Breast epithelium (tissue), 4 donors: ENCODE measurements at places on chromosomes 12 and 14. TPM values are rescaled to one million over a fixed set of nuclear protein-coding genes. Genes with fewer than 3 reads are reported as not detected.

SLCO1B1 gene
- not detected for total RNA-seq

AICDA gene
- not detected for total RNA-seq

VDR gene
- 41.7 TPM for total RNA-seq

GRCh38 chr14:81286574-81287370 is 66.0 kb upstream of the GTF2A1 start:
- no peaks in the 10 kb centered on the region for H3K27me3 ChIP-seq
- DNase-seq = no peak
- H3K4me1 ChIP-seq = no peaks in the 10 kb centered on the region
- no peaks in the 10 kb centered on the region for H3K36me3 ChIP-seq
- no peak overlapping the region for H3K4me3 ChIP-seq

GRCh38 chr14:38521591-38521990 is 265.7 kb upstream of the CLEC14A start:
- no peaks in the 10 kb centered on the region for H3K4me1 ChIP-seq
- no peaks in the 10 kb centered on the region for H3K36me3 ChIP-seq
- no peaks in the 10 kb centered on the region for H3K27me3 ChIP-seq
- DNase-seq = no peak

GRCh38 chr12:132766380-132767085 is 4.9 kb upstream of the ANKLE2 start:
- H3K36me3 ChIP-seq = no peaks in the 10 kb centered on the region
- peak overlapping the region; percentile 63 for H3K27ac ChIP-seq
- no peaks in the 10 kb centered on the region for H3K27me3 ChIP-seq
- H3K4me1 ChIP-seq = no peaks in the 10 kb centered on the region
- H3K4me3 ChIP-seq = no peak overlapping the region

DNA sequence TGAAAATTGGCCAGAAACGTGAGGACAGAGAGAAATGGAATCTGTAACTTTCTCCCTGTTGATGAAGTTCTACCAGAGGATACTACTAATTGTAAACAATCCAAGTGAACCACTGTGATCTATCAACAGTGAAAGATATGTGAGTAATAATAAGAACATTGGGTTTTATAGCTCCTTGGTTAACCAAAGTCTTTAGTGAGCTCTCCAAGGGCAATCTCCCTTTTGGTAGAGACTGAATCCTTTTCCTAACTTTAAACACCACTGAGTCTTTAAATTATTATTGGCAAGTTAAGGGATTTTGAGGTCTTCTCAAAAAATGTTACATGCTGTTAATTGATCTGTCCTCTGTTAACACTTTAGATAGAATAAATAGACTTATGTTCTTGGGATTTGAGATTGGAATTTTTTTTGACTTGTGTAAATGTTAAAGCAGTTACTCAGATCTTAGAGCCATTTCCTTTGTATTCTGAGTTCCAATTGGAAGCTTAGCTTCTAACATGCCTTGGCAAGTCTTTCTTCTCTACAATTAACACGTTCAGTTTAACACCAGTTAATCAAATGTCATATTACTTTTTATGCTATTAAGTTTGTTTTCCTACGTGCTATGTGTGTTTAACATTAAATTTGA is 338.2 kb upstream of the DDHD1 start:
- no peak for DNase-seq
- H3K27me3 ChIP-seq = no peaks in the 10 kb centered on the region
- no peaks in the 10 kb centered on the region for H3K4me1 ChIP-seq

GRCh38 chr14:74035556-74035955 is 16.4 kb downstream of the BBOF1 start:
- H3K4me3 ChIP-seq = no peak overlapping the region
- H3K36me3 ChIP-seq = no peaks in the 10 kb centered on the region
- no peaks in the 10 kb centered on the region for H3K4me1 ChIP-seq

- peaks cover 5% of the 10 kb centered on the region for H3K4me1 ChIP-seq
- H3K27me3 ChIP-seq = no peaks in the 10 kb centered on the region
- no peak for DNase-seq
- H3K27ac ChIP-seq = peak overlapping the region; percentile 61
Measured at GRCh38 chr12:56941299-56942017, 7.2 kb upstream of the SDR9C7 start.

DNA sequence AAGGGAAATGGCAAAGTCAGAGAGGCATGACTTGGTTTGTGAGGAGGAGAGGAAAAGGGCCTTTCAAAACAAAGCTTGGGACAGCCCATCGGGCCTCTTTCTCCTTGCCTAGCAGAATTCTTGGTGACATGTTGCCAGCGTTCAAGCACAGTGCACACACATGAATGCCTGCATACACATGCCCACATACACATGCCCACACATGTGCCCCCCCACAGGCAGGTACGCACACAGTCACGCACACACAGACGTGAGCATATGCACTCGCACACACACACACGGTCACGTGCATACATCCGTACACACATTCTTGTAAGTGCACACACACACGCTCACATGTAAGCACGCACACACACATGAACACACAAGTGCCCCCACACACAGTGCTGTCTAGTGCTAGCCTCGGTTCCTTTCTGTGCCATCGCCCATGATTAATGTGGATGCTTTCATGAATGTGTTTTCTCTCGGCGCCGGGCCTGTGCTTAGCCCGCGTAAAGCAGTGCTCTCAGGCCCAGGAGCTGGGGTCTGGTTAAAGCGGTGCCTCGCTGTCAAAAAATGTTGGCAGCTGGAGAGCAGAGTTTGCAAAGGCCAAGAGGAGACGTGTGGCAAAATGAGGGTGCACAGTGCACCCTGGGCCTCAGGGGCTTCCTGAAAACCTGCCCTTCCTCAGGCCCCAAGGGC is 328.8 kb upstream of the DIO3 start:
- DNase-seq = no peak
- no peaks in the 10 kb centered on the region for H3K36me3 ChIP-seq
- no peaks in the 10 kb centered on the region for H3K4me1 ChIP-seq
- H3K27ac ChIP-seq = no peak overlapping the region
- H3K27me3 ChIP-seq = peaks cover 8% of the 10 kb centered on the region
- no peak overlapping the region for H3K4me3 ChIP-seq

DNA sequence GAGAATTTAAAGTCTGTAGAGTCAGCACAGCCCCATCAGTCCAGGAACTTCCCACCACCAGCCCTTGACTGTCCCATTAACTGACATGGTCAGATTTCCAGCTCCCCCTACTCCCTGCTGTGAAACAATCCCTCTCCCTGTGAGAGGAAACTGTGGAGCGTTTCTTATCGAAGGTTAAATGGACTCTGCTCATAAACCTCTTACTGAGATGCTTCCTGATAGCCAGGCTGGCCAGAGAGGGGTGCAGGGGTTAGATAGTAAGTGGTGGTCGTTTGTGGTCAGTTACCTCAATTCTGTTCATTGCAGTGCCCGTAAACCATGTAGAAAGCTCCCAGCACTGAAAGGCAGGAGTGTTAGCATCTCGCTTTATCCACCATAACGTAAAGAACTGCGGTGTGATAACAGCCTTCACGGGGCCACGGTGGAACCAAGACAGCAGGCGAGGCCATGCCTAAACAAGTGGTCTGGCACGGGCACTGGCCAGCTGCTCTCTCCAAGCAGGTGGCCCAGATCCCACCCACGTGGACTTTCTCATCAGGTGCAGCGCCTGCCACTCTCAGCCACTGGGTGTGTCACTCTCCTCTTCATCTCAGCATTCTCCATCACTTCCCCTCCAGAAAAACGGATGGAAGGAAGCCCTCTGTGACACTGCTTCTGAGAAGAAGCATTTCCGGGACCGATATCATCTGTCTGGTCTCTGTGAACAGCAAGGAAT is 102.2 kb downstream of the FBXL14 start:
- H3K27me3 ChIP-seq = no peaks in the 10 kb centered on the region
- H3K4me1 ChIP-seq = no peaks in the 10 kb centered on the region
- no peak overlapping the region for H3K27ac ChIP-seq

DNA sequence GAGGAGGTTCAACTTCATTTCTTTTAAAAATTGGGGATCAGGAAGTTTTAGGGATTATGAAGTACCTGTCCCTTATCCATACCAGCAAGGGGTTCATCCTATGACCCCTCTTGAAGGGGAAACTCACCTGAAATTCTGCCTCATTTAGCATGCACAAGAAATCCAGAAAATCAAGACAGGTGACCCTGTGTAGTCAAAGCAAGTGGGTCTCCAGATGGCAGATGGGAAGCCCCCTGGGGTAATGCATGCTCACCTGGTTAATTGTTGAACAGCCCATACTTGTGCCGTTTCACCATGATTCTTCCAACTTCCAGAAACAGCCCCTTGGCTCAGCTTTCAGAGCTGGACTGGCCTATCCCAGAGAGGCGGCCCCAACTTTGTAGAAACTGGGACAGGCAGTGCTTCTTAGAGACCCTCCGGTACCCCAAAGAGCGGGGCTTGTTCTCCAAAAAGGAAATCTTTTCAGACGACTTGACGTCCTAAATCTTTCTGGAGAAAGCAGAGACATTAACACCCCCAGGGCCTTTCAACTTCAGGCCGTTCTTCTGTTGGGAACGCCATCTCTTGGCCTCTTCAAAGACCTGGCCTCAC is 66.3 kb upstream of the ESRRB start:
- no peak for DNase-seq
- no peaks in the 10 kb centered on the region for H3K36me3 ChIP-seq
- H3K27me3 ChIP-seq = no peaks in the 10 kb centered on the region
- H3K4me3 ChIP-seq = no peak overlapping the region
- H3K27ac ChIP-seq = no peak overlapping the region

DNA sequence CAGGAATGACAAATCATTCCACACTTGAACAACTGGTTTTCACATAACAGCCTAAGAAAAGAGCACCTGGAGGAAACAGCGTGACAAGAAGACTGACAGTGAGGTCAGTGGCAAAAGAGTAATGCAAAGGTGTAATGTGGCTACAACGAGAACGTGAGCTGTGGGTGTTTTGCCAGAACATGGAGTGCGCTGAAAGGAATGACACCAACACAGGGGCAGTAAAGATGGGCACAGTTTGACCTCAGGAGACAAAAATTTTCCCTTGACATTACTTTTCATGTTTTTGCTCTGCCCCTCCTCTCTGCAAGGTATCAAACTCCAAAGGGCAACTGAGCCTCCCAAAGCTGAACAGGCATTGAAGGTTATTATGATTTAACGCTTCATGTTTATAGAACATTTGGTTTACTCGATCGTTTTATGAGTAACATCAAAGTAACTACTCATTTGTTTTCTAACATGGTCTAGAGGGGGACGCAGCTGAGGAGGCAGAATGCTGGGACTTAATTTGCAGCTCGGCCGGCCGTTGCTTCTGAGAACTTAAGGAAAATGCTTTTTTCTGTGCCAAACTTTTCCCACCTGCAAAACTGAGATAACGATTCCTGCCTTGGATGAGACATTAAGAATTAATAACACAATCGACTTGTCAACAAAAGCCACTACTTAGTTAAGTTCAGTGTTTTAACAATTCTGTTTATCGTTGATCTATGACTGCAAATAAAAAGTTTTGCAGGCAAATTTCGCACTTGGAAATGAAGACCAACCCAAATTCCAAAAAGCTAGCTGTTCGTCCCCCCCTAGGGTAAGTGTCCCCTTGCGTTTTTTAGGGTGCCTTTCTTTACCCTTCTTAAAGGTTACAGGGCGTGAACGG is 954 bp downstream of the HAUS4 start:
- no peaks in the 10 kb centered on the region for H3K4me1 ChIP-seq
- no peaks in the 10 kb centered on the region for H3K36me3 ChIP-seq
- peak overlapping the region; percentile 95 for H3K27ac ChIP-seq
- no peaks in the 10 kb centered on the region for H3K27me3 ChIP-seq
- no peak for DNase-seq

DNA sequence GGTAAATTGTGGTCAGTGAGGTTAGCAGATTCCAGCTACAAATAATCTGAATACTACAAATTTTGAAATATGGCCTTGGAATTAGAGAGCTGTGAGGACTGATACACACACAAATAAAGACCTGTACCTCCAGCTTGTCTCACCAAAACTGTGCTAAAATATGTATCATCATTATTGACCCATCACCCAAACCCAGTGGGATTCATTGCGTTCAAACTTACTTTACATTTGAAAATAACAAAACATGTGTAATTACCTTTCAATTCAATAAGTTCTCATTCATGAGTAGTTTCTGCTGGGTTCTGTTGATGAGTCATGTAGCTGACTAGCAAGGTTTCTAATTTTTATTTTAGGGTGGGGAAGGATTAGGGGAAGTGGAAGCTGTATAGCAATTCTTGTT is 170.9 kb downstream of the MSRB3 start:
- H3K4me3 ChIP-seq = no peak overlapping the region
- no peak for DNase-seq
- H3K36me3 ChIP-seq = no peaks in the 10 kb centered on the region
- no peaks in the 10 kb centered on the region for H3K27me3 ChIP-seq
- H3K27ac ChIP-seq = no peak overlapping the region

GRCh38 chr12:94726236-94726835 is 76.0 kb upstream of the TMCC3 start:
- no peak overlapping the region for H3K27ac ChIP-seq
- H3K4me3 ChIP-seq = no peak overlapping the region
- no peaks in the 10 kb centered on the region for H3K4me1 ChIP-seq
- no peaks in the 10 kb centered on the region for H3K36me3 ChIP-seq
- no peak for DNase-seq
- H3K27me3 ChIP-seq = no peaks in the 10 kb centered on the region

DNA sequence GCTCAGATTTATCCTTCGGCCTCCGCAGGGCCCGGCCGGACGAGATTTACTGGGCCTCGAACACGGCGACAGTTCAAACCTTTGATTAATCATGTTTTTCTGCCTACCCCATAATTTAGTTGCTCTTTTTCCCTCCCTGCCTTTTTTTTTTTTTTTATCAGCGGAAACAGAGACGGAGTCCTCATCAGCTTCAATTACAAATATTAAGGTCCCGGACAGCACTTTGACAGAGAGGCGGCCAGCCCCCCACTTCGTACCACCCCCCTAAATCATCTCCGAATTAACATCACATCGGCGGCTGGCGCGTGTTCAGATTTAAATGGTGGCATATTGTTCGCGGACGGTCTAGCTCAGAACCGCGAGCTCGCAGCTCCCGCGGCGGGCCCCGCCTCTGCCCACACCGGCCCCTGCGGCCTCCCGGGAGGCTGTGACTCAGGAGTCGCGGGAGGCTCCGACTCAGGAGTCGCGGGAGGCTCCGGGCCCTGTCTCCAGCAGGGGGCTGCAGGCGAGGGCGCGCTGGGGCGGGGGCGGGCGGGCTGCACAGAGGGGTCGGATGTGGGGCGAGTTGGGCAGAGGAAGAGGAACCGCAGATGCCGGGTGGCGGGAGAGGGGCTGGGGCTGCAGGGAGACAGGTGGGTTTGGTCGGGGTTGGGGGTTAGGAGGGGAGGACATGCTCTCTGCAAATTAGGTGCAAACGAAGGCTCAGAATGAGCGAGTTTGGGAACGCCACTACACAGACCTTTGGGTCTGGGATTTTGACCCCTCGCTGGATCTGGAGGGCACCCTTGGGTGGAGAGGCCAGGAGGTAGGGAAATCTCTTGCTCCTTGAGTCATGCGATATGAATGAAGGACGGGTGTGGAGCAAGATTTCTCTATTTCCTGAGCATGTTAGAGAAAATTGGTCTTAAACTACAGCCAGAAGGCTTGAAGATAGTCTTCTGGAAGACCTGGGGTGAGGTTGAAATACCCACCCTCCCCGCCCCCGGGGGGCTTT is 19.6 kb upstream of the ATP5MC2 start:
- no peaks in the 10 kb centered on the region for H3K36me3 ChIP-seq
- no peak overlapping the region for H3K27ac ChIP-seq
- no peak for DNase-seq
- peaks cover 4% of the 10 kb centered on the region for H3K27me3 ChIP-seq
- no peaks in the 10 kb centered on the region for H3K4me1 ChIP-seq

GRCh38 chr12:62239571-62239970 is 20.6 kb upstream of the USP15 start:
- H3K27me3 ChIP-seq = no peaks in the 10 kb centered on the region
- no peak for DNase-seq
- H3K27ac ChIP-seq = no peak overlapping the region
- H3K4me1 ChIP-seq = no peaks in the 10 kb centered on the region
